Urinary bladder (tissue), 4 donors: ENCODE measurements at places on chromosomes 5 and 9. TPM values are rescaled to one million over a fixed set of nuclear protein-coding genes. Genes with fewer than 3 reads are reported as not detected.

DNA sequence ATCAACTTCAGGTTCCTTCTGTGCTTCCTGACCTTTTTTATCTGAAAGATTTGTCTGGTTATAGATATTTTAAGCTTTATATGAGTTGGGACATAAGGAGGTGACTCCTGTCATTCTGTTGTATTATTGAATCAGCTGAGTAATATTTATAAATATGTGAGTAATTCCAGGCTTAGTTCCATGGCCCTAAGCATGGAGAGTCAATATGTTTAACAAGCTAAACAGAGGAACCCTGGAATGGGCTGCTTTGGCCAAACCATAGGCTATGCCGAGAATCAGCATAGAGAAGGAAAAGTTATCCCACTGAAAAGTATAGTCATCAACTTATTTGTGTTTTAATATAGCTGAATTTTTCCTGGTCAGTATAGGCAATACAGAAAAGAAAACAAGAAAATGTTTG lies 7.2 kb upstream of the EIF4EBP3 start:
- DNase-seq = no peak

Gene NEUROG1
- polyA plus RNA-seq = not detected

DNA sequence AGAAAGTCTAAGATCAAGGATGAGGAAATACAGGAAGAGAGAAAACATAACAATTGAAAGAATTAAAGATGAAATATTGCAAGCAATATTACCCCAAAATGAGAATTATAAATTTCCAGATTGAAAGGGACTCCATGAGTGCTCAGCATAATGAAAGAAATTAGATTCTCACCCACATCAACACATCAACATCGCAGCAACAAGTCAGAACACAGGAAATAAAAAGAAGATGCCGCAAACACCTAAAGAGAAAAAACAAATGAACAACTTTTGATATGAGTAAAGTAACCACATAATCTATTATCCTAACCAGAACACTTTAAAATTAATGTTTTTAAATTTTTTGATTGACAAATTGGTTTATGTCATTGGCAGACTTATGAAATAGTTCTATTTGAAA lies 318.3 kb upstream of the PTGER4 start:
- no peak for DNase-seq

- no peak for DNase-seq
These were observed 22.8 kb downstream of the HMCN2 start for GRCh38 chr9:130288393-130288792.

DNA sequence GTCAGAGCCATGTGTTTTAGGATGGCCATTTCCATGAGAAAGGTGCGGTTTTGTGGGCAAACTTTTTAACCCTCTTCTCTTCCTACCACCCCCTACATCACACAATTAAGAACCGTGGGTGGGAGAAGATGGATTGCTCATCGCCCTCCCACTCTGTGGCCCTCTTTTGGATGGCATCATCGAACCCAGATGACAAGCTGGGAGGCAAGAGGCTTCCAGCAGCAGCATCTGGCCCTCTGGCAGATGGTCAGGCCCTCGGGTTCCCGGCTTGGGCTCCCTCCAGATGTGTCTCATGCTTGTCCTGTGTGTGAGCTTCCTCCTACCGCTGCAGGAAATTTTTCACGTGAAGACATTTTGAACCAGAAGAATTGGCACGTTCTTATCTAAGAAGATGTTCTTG lies 199.9 kb downstream of the EBF1 start:
- DNase-seq = no peak

Gene PCDHGB7
- polyA plus RNA-seq = 11.7 TPM

Gene SLC45A2
- polyA plus RNA-seq = not detected

- DNase-seq = no peak
These were observed 348.4 kb downstream of the BRINP1 start for GRCh38 chr9:119020730-119021333.

GRCh38 chr9:88874391-88874790 lies 116.9 kb upstream of the S1PR3 start:
- DNase-seq = no peak

DNA sequence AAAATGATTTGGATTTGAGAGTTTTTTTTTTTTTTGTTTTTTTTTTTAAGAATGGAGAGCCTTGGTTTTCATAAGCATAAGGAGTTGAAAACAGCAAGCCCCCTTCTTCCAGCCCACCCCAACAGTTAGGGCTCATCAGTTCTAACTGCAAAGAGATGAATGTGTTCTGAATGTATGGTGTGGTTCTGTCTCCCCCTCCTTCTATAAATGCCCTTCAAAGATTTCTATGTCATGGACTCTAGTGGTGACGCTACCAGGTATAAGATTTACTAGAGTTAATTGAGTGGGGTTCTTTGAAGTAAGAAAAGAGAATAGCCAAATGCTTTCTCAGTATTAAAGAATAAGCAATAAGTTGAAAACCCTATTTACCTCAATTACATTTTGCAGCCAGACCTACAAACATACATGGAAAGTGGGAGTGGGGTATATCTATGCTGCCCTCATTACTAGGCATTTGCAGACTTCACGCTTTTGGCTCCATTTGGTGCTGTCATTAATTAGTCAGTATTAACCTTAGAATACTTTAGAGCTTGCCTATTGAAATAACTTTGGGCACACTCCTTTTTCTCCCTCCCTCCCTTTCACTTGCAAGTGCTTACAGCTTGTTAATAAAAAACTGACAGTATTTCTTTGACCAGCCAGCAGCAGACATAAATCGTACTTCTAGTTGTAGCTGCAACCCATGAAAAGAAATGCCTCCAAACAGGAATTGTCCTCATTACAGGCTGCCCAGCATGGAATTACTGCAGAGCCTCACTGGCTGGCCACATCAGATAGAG lies 667.2 kb upstream of the ZNF608 start:
- DNase-seq = no peak

GRCh38 chr5:39757131-39757530 lies 332.4 kb upstream of the DAB2 start:
- peak; percentile 33 for DNase-seq

DNA sequence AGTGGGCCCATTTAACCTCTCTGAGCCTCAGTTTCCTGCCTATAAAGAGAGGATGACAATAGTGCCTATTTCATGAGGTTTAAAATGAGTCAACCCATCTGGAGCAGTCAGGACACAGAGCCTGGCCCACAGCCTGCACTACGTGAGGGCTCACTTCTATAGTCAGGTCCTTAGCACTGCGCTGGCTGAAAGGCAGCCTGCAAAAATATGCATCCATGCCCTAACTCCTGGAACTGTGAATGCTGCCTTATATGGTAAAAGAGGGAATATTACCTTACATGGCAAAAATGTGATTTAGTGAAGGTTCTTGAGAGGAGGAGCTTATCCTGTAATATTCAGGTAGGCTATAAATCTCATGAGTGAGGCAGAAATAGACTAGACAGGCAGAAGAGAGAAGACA lies 98.5 kb downstream of the GABBR2 start:
- DNase-seq = no peak

- DNase-seq = no peak
These were observed 53.4 kb downstream of the OR2K2 start for GRCh38 chr9:111276431-111277128.

DNA sequence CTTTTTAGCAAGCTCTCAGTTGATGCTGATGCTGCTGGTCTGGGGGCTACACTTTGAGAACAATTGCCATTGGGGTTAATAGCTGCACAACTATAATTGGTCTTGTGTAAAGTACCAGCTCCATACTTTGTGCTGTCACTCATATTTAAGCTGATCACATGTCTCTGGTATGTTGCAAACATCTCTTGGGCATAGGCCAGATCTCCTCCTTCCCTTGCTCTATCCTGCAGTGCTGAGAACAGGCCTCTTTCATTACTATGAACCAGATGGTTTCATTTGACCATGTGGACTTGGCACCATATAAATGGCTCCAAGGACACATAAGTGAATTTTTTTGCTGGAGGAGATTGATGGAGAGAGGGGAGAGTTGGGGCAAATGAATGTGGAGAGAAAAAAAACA lies 48.4 kb downstream of the DMRT2 start:
- DNase-seq = no peak

DNA sequence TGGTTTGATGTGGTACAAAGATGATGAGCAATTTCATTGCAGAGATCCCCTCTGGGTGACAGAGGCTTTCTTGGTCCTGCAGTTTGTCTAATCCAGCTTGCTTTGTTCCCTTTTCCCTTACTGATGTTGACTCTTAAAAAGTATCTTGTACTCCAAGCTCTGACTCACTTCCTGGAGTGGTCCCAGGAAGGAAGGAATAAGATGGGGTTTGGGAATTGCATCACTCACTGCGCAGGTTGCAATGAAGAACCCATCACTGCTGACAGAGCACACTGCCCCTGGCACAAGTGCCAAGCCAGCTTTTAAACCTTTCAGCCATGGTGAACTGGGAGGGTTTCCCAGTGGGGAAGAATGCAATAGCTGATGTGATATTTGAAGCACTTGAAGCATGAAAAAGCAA lies 662.2 kb upstream of the CTNND2 start:
- no peak for DNase-seq

DNA sequence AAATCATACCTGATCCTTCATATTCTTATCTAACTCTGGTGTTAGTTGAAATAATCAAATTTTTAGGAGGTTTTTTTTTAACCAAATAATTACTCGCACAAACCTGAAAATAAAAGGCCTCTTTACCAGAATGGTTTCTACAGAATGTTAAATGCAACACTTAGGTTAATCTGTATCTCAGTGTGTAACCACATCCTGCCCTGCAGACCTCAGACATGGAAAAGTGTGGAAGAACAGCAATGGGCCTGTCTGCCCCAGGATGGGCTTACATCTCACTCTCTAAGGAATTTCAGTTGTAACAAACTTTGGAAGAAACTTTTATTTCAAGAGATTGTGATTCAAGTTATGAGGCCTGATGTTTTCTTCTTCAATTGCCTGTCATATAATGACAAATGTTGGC lies 32.5 kb upstream of the MIER3 start:
- no peak for DNase-seq

DNA sequence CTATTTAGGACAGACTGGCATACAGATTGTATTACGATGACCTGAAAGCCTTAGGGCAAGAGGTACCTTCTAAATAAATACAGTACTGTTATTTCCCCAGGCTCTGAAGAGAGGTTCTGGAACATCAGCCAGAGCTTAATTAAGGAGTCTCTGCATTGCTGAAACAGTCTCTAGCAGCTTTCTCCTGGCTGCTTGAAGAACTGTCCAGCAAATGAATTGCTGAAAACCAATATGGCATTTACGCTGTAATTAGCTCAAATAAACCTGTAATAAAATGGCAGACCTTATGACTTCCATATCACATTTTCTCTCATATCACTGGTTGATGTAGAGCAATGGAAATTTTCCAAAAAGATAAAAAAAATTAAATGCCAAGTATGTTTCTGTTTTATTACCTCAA lies 636.3 kb downstream of the GABRG2 start:
- DNase-seq = no peak

DNA sequence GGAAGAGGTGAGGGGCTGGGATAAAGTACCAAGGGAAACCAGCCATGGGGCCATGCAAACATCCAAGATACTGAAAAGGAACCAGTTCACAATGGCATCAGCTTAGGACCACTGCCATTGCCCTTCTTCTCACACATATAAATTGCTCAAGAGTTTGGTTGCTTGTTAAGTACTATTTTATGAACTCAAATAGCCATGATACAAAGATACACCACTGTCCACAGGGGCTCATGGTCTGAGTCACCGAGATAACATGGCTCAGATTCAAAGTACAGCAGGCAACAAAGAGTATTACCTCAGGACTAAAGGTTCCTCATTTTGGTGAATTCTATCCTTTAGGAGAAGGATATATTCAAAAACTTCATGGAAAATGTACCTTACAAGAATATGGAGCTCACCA lies 55.6 kb downstream of the FANCC start:
- DNase-seq = no peak

DNA sequence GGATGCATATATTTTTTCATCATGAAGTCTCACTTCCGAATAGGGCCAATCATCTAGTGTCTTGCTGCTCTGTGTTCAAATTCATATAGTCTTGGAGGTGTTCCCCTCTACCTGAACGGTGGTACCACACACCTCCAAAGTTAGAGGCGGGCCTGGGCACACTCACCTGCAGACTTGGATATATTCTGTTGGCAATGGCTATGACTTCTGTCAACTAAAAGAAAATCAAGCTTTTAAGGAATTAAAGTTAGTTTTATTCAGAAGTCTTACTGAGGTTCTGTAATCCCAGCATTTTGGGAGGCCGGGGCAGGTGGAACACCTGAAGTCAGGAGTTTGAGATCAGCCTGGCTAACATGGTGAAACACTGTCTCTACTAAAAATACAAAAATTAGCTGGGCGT lies 2.6 kb upstream of the NIPAL4 start:
- DNase-seq = no peak

DNA sequence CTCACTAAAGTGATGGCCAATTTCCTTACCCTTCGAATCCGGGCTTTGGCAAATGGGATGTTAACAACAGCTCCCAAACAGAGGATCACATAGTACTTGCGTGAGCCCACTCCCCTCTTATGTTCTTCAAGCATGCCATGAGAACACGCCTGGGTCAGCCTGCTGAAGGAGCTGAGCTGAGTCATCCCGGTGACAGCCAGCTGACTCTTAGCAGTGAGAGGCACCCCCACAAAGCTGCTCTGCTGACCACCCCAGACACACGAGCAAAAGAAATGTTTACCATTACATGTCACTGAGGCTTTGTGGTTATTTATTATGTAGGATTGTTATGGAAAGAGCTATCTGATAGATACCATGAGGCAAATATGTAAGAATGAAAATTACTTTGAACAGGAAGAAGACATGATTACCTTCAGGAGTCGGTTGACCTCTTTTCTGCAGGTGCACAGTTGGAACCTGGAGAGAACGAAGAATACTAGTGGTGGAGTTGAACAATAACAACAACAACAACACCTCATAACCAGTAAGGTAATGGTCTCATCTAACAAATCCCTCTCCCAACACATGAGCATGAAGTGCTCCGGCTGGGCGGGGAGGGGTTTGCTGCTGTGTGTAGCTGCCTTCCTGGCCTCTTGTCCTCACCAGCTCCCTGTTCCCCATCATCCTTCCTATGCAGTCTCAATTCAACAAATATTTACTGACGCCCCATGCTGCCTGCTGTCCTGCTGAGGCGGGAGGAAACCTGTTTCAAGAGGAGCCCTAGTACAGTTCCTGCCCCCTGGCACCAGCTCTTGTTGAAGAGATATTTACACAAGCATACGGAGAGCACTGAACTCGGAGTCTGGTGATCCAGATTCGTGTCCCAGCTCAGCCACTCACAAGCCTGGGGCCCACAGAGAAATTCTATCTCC lies 69.4 kb upstream of the LHFPL2 start:
- DNase-seq = no peak

DNA sequence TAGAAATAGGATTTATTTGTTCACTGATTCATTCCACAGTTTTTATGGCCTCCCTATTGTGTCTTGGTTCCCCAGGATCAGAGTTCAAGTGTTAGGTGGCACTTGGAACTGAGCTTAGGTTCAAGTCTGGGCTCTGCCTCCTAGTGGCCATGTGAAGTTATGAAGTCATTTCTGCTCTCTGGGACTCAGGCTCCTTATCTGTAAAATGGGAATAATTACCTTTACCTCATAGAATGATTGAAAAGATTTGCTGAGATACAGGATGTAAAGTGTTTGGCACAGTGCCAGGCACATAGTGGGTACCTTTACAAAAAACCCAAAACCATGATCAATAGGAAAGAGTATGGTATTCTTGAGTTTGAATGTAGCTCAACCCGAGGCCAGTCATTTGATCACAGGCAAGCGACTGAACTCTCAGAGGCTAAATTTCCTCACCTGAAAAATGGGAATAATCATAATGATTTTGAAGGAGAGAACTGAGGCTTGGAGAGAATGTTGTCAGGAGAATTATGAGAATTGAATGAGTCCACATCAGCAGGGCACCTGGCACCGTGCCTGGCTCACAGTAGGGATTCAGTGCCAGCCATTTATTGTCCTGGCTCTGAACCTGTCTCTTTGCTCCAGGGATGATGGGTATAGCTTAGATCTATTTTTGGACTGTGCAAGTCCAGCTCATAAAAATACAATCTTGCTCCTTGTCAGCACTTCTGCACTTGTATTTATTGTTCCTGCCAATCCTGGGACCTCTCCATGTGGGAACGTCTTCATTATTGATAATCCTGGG lies 10.8 kb downstream of the NSG2 start:
- DNase-seq = no peak
